ENCODE measurements at places on chromosomes 3 and 15.

DNA sequence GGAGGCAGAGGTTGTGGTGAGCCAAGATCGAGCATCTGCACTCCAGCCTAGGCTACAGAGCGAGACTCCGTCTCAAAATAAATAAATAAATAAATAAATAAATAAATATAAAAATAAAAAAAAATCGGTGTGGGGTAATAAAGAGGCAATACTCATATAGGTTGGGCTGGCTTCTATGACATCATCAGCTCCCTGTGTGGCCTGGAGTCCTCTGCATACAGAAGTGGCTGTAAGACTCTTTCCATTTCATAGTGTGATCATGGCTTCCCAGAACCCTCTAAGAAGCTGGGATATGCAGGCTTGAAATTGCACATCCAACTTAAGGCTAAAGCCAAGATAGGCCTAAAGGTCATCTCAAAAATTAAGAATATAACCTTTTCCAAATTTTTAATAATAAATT, 101.6 kb downstream of the ZIC4 start:
- DNase-seq = no peak

- DNase-seq = no peak
Measured at GRCh38 chr3:183064475-183064874, 34.8 kb downstream of the MCCC1 start.

DNA sequence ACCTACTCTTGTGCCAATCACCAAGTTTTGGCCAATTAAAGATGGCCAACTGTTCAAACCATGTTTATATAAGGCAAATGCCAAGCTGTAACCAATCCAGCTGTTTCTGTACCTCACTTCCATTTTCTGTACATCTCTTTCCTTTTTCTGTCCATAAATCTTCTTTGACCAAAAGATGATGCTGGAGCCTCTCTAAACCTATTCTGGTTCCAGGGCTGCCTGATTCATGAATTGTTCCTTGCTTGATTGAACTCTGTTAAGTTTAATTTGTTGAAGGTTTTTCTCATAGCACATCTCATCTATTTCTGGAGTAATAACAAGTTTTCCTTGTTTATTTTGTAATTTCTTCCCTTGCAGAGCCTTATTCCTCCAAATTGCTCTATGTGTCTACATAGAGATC, 115.3 kb upstream of the SMAD3 start:
- no peak for DNase-seq

DNA sequence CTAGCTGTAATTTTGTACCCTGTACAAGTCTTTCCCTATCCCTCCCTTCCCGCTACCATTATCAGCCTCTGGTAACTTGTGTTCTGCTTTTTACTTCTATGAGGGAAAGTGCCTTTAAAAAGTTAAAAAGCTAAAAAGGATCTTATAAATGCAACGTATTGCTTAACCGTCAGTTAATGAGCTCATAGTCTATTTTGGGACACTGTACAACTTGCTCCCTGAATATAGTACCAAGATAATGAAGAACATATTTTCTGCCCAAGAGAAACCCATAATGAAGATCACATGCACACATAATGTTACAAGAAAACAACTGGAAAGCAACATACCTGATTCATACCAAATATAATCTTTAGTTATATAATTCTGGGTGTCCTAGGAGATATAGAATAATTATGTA, 22.6 kb downstream of the ZIC1 start:
- DNase-seq = no peak

DNA sequence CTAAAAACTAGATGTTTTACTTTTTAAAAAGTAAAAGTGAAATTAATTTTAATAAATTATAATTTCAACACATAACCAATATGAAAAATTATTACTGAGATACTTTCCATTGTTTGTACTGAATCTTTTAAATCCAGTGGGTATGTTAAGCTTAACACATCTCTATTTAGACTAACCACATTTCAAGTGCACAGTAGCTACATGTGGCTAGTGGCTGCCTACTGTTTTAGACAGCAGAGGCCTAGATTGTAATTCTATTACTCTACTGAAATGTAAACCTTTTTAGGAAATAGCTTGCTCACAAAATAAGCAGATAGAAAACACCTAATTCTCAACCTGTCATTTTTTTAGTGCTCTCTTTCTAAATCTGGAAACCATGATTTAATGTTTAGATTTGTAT, 4.9 kb downstream of the TCAIM start:
- DNase-seq = no peak

GRCh38 chr15:60371175-60372051, 26.4 kb downstream of the ANXA2 start:
- peak; percentile 54 for DNase-seq

DNA sequence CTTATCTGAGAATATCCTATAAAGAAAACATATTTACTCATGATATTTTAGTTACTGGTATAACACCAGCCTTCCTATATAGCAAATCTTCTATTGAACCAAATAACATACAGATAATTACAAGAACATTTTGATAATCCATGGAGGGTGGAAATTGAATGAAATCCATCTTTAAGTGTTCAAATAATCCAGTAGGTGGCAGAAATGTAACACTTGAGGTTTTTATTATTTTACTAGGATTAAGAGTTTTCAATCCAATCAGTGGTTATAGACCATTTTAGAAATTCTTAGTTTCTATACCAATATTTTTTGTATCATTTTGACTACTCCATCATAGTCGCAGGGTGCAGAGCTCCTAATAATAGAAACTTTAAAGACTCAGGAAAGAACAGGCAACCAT, 101.9 kb upstream of the KCNH8 start:
- no peak for DNase-seq

DNA sequence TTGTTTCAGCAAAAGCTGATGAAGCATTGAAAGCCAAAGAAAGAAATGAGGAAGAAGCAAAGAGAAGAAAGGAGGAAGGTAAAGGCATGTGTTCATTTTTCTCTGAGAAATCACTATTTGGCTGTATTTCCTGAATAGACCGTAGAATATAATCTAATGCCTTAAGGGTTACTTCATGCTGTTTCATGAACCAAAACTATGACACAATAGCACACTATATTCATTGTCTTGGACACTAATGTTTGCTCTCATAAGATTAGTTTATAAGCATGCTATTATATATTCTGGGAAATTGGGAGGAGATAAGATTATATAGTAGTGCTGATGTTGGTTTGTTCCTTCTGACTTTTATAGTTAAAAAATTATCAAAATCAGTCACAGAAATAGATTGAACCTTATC, 110.1 kb upstream of the MLF1 start:
- DNase-seq = no peak

- no peak for DNase-seq
Measured at GRCh38 chr15:80936288-80937078, 53.1 kb downstream of the MESD start.

- no peak for DNase-seq
Measured at GRCh38 chr3:168003911-168004310, 91.8 kb downstream of the GOLIM4 start.

- no peak for DNase-seq
Measured at GRCh38 chr15:78065284-78065872, 12.1 kb downstream of the TBC1D2B start.

- DNase-seq = no peak
Measured at GRCh38 chr3:86967062-86967461, 23.9 kb downstream of the VGLL3 start.

DNA sequence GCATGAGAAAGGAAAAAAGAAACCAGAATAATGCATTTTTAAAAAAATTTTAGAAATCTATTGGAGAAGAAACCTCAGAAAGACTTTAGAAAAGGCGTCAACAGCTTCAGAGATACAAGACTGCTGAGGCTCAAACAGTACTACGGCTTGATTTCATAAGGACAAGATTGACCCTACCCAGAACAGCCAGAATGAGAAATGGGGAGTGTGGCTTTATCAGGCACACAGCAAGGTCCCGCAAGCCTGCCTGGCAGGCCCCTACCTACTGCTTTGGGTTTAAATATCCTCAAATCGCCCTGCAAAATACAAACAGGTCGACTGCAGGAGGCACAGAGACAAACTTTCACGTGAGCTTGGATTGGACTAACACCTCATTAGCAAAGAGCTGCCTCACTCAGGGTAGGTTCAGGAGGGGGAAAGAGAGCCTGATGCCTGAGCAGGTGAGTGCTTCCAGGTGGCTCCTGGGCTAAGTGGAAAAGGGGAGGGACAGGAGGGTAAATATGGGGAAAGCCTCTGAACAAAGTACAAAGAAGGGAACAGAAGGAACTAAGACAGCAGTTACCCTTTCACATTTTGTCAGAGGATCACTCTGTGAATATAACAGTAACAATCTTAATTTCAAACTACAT, 87.5 kb downstream of the RORA start:
- no peak for DNase-seq
